ENCODE measurements at places on chromosomes 5 and 9. TPM values are rescaled to one million over a fixed set of nuclear protein-coding genes. Genes with fewer than 3 reads are reported as not detected.
A peak's percentile ranks its signal among the peaks of the same experiment; 100 is the strongest.

GRCh38 chr9:69093471-69094103, 58.0 kb downstream of the FXN start:
- no peak for DNase-seq
- H3K4me3 ChIP-seq = no peak overlapping the region
- no peaks in the 10 kb centered on the region for H3K4me1 ChIP-seq
- no peaks in the 10 kb centered on the region for H3K36me3 ChIP-seq
- H3K27me3 ChIP-seq = no peaks in the 10 kb centered on the region

DNA sequence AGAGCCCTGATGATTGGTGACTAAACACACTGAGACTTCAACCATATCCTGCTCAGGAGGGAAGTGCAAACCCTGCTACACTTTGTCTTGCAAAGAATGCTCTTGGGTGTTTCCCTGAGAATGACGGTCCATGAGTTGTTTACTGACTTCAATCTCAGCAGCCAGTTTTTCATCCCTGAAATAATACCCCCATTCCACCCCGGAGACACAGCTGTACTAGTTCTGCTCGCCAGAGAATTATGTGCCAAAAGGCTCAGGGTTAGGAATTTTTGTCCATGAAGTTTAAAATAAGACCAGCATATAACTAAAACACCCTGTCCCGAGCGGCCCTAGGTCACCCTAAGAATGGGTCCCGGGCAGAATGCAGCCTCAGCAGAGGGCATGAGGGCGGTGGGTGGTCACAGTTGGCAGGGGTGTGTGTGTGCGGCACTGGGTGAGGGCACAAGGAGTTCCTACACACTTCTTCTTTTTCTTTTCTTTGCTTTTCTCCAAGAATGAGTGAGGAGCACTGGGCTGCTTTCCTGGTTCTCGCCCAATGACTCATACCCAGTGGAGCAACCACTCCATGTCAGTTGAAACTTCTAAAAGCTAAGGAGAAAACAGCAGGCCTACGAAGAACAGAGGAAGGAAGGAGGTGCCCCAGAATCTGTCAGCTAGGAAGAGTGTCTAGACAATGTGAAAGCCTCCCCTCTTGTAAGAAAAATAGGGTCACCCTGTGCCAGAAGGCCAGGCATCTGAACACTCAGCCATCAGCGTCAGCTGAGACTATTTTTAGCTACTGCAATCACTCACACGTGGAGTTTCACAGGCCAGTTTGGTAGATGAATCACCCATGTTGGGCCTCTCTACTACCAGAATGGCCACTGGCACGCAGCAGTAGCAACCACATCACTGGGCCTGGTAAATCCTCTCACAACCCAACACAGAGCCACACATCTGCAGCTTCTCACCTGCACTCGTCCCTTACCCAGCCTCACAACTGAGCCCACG, 105.9 kb downstream of the DPYSL3 start:
- no peak overlapping the region for H3K4me3 ChIP-seq
- peaks cover 75% of the 10 kb centered on the region for H3K4me1 ChIP-seq
- H3K36me3 ChIP-seq = peaks cover 27% of the 10 kb centered on the region
- peak overlapping the region; percentile 94 for H3K27ac ChIP-seq

DNA sequence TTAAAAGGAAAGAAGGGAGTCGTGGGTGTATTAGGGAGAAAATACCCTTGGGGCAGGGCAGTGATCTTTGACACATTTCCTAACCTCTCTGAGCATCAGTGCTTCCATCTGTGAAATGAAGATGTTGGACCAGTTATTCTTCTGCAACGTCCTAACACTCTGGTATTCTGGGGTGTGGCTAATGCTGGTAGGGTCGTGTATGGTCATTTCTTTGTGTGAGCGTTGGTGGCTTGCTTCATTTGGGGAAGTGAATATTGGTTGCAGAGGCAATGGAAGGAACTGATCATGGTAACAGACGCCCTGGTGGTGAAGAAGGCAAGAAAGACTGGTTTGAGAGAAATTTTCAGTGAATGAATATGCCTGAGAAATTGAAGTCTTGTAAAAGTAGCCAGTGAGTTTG, 67.9 kb upstream of the TTC23L start:
- no peaks in the 10 kb centered on the region for H3K4me1 ChIP-seq
- no peaks in the 10 kb centered on the region for H3K27me3 ChIP-seq
- no peaks in the 10 kb centered on the region for H3K36me3 ChIP-seq
- no peak for DNase-seq

Gene POU5F2
- 6.1 TPM for total RNA-seq

- no peaks in the 10 kb centered on the region for H3K4me1 ChIP-seq
- H3K4me3 ChIP-seq = no peak overlapping the region
- no peaks in the 10 kb centered on the region for H3K36me3 ChIP-seq
- no peak overlapping the region for H3K27ac ChIP-seq
These were observed 100.1 kb downstream of the CACNA1B start for GRCh38 chr9:137977571-137978261.

DNA sequence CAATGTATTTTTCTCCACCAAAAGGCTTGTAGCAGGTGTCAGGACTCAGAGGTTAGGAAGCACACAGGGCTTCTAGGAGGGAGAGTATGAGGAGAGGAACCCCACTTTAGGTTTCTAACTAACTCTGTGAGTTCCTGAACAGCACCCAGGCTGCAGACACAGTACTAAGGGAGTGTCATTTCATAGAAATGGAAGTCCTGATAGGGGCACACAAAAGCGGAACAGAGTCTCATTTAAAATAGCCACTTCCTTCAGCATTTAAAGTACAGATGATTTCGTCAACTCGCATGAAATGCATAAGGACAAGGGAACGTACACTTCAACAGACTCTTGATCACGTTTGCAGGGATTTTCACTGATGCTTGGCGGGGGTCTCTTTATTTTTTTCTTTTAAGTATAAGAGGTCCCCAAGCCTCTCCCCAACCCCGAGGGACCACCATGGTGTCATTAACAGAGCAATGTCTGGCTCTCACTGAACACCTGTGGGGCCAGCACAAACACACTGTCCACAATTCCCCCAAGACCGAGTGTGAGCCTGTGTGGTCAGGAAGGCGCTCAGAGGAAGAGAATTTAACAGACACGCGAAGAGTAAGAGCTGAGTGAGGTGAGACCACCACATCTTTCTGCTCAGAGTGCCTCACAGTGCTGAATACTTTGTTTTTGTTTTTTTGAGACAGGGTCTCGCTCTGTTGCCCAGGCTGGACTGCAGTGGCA, 82.3 kb downstream of the SECISBP2 start:
- peak overlapping the region; percentile 37 for H3K27ac ChIP-seq
- no peak for DNase-seq
- no peaks in the 10 kb centered on the region for H3K27me3 ChIP-seq
- H3K4me3 ChIP-seq = no peak overlapping the region
- H3K36me3 ChIP-seq = peaks cover 5% of the 10 kb centered on the region
